Transverse colon (tissue), 4 donors: ENCODE measurements at places on chromosomes 4 and X. TPM values are rescaled to one million over a fixed set of nuclear protein-coding genes. Genes with fewer than 3 reads are reported as not detected.

GRCh38 chr4:78922207-78922606 lies 17.0 kb downstream of the PAQR3 start:
- no peaks in the 10 kb centered on the region for H3K27me3 ChIP-seq
- no peaks in the 10 kb centered on the region for H3K36me3 ChIP-seq
- DNase-seq: no peak
- H3K4me3 ChIP-seq: no peak overlapping the region
- H3K4me1 ChIP-seq: peaks cover 19% of the 10 kb centered on the region

The GAGE12F gene
- total RNA-seq: not detected

DNA sequence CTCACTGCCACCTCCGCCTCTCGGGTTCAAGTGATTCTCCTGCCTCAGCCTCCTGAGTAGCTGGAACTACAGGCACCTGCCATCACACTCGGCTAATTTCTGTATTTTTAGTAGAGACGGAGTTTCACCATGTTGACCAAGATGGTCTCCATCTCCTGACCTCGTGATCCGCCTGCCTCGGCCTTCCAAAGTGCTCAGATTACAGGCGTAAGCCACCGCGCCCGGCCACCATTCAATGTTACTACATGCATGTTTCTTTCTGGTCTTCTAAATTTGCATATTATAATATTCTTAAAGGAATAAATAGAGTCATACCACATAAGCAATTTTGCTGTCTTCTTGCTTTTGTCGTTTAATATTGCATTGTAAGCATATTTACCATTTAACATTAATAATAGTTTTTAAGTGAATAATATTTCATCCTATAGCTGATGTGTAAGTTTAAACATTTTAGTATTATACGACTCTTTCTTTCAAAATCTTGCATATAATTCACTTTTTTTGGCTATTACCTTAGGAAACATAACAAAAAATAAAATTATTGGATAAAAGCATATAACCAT lies 1270.4 kb downstream of the ADGRL3 start:
- no peak for DNase-seq
- H3K36me3 ChIP-seq: no peaks in the 10 kb centered on the region
- no peaks in the 10 kb centered on the region for H3K27me3 ChIP-seq
- H3K4me3 ChIP-seq: no peak overlapping the region
- H3K27ac ChIP-seq: no peak overlapping the region

GRCh38 chrX:129115104-129115503 lies 408.2 kb downstream of the SMARCA1 start:
- H3K36me3 ChIP-seq: no peaks in the 10 kb centered on the region
- no peak overlapping the region for H3K27ac ChIP-seq

The SPATA18 gene
- 11.2 TPM for total RNA-seq

The HS3ST1 gene
- not detected for total RNA-seq

GRCh38 chrX:12984603-12985319 lies 9.9 kb downstream of the TMSB4X start:
- H3K4me1 ChIP-seq: no peaks in the 10 kb centered on the region
- DNase-seq: peak; percentile 73
- H3K27ac ChIP-seq: peak overlapping the region; percentile 4
- no peak overlapping the region for H3K4me3 ChIP-seq
- no peaks in the 10 kb centered on the region for H3K27me3 ChIP-seq
- H3K36me3 ChIP-seq: no peaks in the 10 kb centered on the region

DNA sequence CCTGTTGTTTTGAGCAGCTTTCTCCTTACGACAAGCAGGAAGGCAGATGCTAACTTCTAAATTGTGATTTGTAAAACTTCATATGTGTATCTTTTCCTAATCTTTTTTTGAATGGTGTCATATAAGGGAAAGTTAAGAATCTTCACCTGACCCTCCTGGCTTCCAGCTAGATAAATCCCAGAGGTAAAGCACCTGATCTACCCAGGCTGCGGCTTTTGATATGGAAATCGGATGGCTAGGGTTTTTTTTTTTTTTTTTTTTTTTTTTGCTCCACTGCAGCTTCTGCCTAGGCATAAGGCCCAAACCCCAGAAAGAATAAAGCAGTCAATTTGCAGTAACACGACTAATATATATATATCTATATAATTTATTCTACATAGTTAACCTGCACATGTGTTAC lies 10.0 kb downstream of the MAB21L2 start:
- no peaks in the 10 kb centered on the region for H3K4me1 ChIP-seq
- no peaks in the 10 kb centered on the region for H3K36me3 ChIP-seq
- no peak for DNase-seq
- peak overlapping the region; percentile 35 for H3K4me3 ChIP-seq
- peak overlapping the region; percentile 84 for H3K27ac ChIP-seq
- H3K27me3 ChIP-seq: no peaks in the 10 kb centered on the region

GRCh38 chr4:139030614-139031235 lies 15.1 kb downstream of the NOCT start:
- H3K27ac ChIP-seq: no peak overlapping the region
- no peak overlapping the region for H3K4me3 ChIP-seq
- H3K27me3 ChIP-seq: no peaks in the 10 kb centered on the region

DNA sequence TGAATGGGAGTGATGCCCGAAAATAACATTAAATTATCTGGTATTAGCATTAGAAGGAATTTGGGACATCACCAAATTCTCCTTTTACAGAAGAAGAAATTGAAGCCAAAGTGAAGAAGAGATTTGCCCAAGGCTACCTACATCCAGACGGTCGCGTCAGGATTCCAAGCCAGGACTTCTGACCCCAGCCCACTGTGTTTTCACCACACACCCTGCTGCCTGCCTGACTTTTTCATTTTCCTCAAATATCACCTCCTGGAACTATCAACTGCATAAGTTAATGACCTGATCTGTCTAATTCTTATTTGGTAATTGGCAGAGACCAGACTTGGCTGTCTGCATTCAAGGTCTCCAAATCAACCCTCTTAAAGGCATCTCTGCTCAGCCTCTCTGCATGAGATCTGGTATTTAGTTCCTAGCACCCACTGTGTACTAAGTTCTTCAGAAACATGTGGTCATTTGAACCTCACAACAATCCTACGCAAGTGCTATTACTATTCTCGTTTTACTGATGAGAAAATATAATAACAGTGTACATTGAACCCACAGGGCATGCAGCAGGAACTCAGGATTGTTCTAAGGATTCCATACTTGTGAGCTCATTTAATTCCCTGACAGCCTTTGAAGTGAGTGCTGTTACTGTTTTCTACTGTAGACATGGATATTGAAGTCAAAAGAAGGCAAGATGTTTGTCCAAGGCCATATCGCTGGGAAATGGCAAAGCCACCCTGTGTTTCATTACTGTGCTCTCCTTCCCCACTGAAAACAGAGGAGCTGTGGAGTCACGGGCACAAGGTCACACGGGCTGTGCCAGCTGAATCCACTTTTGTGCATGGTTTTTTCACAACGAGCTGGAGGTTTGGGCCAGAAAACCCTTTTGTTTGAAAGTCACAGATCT lies 195.2 kb upstream of the C1QTNF7 start:
- H3K27ac ChIP-seq: peak overlapping the region; percentile 37
- no peak overlapping the region for H3K4me3 ChIP-seq
- no peaks in the 10 kb centered on the region for H3K27me3 ChIP-seq
- H3K36me3 ChIP-seq: no peaks in the 10 kb centered on the region
- no peak for DNase-seq

DNA sequence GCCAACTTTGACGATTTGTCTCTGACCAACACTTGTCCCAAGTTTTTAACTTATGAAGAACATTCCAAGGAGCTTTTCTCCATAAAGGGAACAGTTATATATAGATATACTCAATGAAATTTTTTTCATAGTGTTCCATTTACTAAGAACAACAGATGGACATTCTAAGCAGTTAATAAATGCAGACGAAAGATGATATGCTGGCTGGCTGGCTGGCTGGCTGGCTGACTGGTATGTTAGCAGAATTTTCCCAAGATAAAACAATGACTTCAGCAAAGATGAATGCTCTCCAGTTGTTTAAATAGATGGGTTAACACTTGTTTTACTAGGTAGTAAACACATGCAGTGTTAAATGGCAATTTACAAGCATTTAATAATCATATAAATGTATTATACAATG lies 62.2 kb downstream of the SPANXN3 start:
- no peaks in the 10 kb centered on the region for H3K4me1 ChIP-seq
- no peak overlapping the region for H3K4me3 ChIP-seq
- DNase-seq: no peak

GRCh38 chrX:40174001-40174853 lies 76.5 kb upstream of the BCOR start:
- H3K4me3 ChIP-seq: no peak overlapping the region
- DNase-seq: peak; percentile 38
- peak overlapping the region; percentile 99 for H3K27ac ChIP-seq
- no peaks in the 10 kb centered on the region for H3K36me3 ChIP-seq
- no peaks in the 10 kb centered on the region for H3K27me3 ChIP-seq

- DNase-seq: no peak
- no peaks in the 10 kb centered on the region for H3K4me1 ChIP-seq
- no peaks in the 10 kb centered on the region for H3K27me3 ChIP-seq
- H3K4me3 ChIP-seq: no peak overlapping the region
- no peak overlapping the region for H3K27ac ChIP-seq
- H3K36me3 ChIP-seq: no peaks in the 10 kb centered on the region
Observed at GRCh38 chr4:180041576-180041975, 2201.6 kb upstream of the TENM3 start.

- H3K4me1 ChIP-seq: no peaks in the 10 kb centered on the region
- DNase-seq: no peak
- no peaks in the 10 kb centered on the region for H3K27me3 ChIP-seq
Observed at GRCh38 chr4:12691168-12691567, 793.0 kb downstream of the RAB28 start.

The POU3F4 gene
- total RNA-seq: 0.14 TPM

GRCh38 chr4:56752985-56753384 lies 68.5 kb downstream of the SPINK2 start:
- H3K27ac ChIP-seq: no peak overlapping the region
- H3K36me3 ChIP-seq: no peaks in the 10 kb centered on the region
- no peaks in the 10 kb centered on the region for H3K27me3 ChIP-seq
- H3K4me1 ChIP-seq: peaks cover 6% of the 10 kb centered on the region
- DNase-seq: peak; percentile 63

GRCh38 chrX:27008486-27008885 lies 454.7 kb downstream of the PPP4R3C start:
- H3K27me3 ChIP-seq: no peaks in the 10 kb centered on the region
- DNase-seq: no peak
- no peaks in the 10 kb centered on the region for H3K4me1 ChIP-seq

DNA sequence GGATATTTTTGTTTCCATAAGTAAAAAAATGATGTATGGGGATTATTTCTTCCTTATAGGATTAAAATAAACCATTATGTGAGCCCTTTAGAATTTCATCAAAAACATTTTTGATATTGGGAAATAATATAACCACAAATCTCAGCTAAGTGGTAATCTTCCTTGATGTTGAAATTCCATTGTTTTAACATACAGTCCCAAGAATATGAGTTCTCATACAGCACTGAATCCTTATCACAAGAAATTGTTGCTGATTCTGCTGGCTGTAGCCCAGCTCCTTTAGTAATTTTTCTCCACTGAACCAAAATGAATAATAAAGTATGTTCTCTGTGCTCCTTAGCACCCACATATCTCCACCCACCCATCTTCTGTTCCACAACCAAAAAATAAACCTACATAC lies 41.9 kb upstream of the FAM47B start:
- DNase-seq: no peak
- H3K4me3 ChIP-seq: no peak overlapping the region
- H3K27ac ChIP-seq: no peak overlapping the region
- no peaks in the 10 kb centered on the region for H3K36me3 ChIP-seq
- H3K4me1 ChIP-seq: no peaks in the 10 kb centered on the region

- no peaks in the 10 kb centered on the region for H3K4me1 ChIP-seq
- no peak overlapping the region for H3K4me3 ChIP-seq
Observed at GRCh38 chrX:37753384-37753783, 26.5 kb upstream of the CYBB start.

GRCh38 chr4:140344621-140345020 lies 28.8 kb upstream of the SCOC start:
- H3K4me3 ChIP-seq: no peak overlapping the region
- no peak overlapping the region for H3K27ac ChIP-seq
- no peak for DNase-seq

- peaks cover 4% of the 10 kb centered on the region for H3K4me1 ChIP-seq
- no peaks in the 10 kb centered on the region for H3K36me3 ChIP-seq
- no peak overlapping the region for H3K27ac ChIP-seq
- no peak overlapping the region for H3K4me3 ChIP-seq
- no peaks in the 10 kb centered on the region for H3K27me3 ChIP-seq
Observed at GRCh38 chr4:127217586-127218229, 415.0 kb upstream of the INTU start.

DNA sequence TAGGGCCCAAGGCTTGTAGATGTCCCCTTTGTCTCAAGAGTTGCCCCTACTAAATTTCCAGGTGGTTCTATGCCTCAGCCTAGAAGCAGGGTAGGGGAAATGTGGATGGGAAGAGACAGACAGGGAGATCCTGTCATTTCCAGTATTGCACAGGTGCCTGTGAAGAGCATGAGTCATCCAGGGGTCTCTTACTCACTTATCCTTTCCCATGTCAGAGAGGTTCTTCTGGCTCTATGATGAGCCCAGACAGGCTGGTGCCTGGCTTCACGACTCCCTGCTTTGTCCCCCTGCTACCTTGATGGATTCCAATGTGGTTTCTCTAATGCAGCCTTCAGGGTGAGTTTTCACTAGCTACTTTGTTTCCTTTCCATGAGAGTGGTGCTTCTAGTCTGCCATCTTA lies 35.2 kb upstream of the DDX60 start:
- H3K4me1 ChIP-seq: no peaks in the 10 kb centered on the region
- no peak overlapping the region for H3K4me3 ChIP-seq
- DNase-seq: no peak
- no peaks in the 10 kb centered on the region for H3K27me3 ChIP-seq
- no peak overlapping the region for H3K27ac ChIP-seq

DNA sequence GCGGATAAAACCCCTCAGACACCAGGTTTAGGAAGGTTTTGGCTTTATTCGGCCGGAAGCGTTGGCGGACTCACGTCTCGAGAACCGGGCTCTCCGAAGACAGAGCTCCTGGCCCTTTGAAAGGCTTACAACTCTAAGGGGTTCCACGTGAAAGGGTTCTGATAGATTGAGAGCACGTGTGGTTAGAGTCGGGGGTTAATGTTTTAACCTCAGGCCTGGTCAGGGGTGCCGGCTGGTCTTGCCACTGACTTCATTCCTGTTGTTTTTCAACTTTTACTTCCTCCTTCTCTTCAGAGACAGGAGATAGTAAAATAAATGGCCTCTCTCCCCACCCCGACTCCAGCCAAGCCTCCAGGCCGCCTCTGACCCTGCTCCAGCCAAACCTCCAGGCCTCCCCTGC lies 4.7 kb upstream of the ASMT start:
- no peaks in the 10 kb centered on the region for H3K36me3 ChIP-seq
- no peaks in the 10 kb centered on the region for H3K27me3 ChIP-seq
- no peaks in the 10 kb centered on the region for H3K4me1 ChIP-seq

DNA sequence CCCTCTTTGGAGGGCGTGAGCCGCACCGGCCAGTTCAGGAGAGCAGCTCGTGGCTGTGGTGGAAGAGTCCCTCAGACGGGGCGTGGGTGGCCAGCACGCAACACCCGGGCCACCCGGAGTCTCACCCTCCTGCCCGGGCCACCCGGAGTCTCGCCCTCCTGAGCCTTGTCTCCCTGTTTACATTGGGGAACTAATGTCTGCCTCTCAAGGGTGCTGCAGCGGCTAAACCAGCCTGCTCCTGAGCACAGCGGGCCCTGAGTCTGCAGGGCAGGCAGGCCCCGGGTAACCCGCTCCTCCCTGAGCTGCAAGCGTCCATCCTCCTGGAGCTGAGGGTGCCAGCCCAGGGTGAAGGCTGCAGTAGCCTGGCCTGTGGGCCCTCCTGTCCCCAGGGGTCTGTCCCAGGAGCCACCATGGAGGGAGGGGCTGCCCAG lies 3.0 kb downstream of the PDE6B start:
- no peak for DNase-seq
- no peaks in the 10 kb centered on the region for H3K36me3 ChIP-seq
- no peak overlapping the region for H3K27ac ChIP-seq

The RAB33B gene
- total RNA-seq: 6.8 TPM

The UCHL1 gene
- 14.6 TPM for total RNA-seq

GRCh38 chr4:182808673-182809416 lies 108.3 kb downstream of the DCTD start:
- H3K4me1 ChIP-seq: no peaks in the 10 kb centered on the region
- no peaks in the 10 kb centered on the region for H3K36me3 ChIP-seq
- peaks cover 9% of the 10 kb centered on the region for H3K27me3 ChIP-seq
- DNase-seq: no peak
- no peak overlapping the region for H3K27ac ChIP-seq
